ENCODE measurements at places on chromosomes 2 and 18.

GRCh38 chr18:46068763-46069162 is 3.3 kb downstream of the PSTPIP2 start:
- no peak for DNase-seq

GRCh38 chr2:222504719-222505118 is 80.4 kb downstream of the SGPP2 start:
- DNase-seq = no peak

DNA sequence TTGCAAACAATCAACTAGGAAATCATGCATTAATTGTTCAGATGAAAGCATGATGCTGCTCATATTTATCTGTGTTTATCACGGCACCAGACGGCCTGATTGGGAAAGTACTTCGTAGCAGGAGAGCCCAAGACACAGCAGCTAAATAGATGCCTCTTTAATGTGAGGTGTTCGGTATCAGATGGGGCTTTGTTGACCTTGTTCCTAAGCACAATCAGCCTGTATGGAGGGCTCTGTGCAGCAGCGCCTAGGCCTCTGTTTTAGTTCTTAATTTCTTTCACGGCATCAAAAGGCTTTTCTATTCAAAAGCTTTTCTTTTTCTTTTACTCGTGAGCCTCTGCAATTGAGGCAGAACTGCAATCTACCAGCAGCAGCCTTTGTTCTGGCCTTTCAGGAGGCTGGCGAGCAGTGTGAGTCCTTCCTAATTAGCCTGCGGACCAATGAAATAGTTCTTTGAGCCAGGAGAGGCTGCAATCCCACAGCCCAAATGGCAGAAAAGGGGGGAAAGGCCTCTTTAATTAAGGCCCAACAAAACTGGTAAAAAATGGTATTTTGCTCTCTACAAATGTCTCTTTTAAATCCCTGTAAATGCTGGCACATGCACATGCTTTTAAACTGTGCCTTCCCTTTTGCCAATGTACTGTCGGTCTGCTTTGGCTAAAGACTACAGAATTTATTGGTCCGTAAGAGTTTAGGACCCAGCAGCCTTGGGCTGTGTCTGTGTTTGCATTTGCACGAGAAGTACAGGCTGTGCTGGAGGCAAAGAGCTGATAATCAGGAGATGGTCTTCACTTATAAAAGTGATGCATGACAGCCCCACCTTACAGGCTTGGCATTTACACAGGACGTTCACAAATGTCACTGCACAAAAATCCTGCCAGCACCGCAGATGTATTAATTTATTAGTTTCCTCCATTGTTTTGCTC is 159.6 kb downstream of the RND3 start:
- DNase-seq = no peak

DNA sequence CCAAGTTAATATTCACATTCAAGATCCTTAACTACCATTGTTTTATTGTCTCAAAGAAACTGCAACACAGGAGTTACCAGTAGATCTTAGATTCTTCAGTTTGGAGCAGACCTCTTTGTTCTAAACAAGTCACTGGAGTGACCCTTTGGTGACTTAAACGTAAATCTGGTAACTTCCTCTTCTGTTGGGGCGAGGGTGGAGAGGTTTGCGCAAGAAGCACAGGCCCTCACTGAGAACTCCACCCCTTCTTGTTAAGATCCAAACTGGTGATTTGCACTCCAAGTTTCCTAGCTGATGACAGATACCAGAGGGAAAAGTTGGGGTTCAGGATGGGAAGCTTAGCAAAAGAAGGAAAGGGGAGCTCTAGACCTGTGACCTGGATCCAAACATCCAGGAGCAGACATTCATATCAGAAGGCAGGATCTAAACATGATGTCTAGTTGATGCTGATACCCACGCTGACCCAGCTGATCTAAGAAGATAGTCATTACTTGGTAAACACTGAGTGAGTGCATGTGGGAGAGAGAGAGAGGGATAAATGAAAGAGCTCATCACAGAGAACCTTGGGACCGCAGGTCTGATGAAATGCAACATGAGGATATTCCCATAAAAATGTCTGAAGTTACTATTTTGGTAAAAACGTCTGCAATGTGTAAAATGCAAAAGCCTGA is 256.0 kb downstream of the CDH20 start:
- no peak for DNase-seq

GRCh38 chr2:102764083-102764482 is 2.3 kb downstream of the TMEM182 start:
- DNase-seq = no peak

- DNase-seq = no peak
Observed at GRCh38 chr2:216408426-216409290, 3.6 kb upstream of the SMARCAL1 start.

- peak; percentile 40 for DNase-seq
Observed at GRCh38 chr18:3297025-3297984, 35.4 kb downstream of the MYL12B start.

DNA sequence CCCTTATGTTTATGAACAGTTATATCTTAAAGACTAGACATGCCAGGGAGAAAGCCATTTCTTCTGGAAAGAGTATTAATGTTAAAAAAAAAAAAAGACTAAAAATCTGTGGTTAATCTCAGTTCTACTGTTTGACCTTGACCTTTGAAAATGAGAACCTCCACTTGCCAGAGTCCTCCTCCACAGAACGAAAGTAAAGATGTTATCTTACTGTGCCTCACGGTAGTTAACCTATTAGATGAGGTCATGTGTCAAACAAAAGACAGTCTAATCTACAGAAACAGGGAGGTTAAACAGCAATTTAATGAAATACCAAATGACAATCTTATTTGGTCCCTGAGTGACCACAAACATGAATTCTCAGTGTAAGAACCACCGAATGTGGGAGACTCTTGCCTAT is 51.2 kb downstream of the SLC14A2 start:
- DNase-seq = no peak

DNA sequence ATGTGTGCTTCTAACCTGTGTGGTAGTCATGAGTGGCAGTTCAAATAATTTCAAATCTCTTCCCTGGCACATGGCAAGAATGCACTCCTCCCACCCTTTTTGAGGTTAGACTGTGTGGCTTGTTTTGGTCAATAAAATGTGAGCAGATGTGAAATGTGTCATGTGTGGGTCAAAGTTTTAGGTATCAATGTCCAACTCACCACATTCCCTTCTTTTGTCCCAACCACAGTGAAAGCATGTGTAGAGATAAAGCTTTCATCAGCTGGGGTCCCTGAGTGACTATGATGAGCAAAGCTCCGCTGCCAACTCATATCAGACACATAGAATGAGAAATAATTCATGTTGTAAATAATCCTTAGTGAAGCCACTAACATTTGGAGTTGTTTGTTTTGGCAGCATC is 118.2 kb downstream of the PAX3 start:
- no peak for DNase-seq

DNA sequence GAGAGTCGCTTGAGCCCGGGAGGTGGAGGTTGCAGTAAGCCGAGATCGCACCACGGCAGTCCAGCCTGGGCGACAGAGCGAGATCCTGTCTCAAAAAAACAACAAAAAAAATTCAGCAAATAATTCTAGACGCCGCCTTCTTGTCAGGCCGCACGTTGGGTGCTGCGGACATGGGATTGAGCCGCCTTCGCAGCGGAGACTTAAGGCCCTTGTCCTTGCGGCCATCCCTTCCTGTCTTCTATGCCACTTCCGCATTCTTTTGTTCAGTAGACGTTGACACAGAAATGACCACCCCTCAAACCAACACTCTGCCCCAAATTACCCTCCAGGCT is 15.8 kb downstream of the PTPN18 start:
- no peak for DNase-seq

DNA sequence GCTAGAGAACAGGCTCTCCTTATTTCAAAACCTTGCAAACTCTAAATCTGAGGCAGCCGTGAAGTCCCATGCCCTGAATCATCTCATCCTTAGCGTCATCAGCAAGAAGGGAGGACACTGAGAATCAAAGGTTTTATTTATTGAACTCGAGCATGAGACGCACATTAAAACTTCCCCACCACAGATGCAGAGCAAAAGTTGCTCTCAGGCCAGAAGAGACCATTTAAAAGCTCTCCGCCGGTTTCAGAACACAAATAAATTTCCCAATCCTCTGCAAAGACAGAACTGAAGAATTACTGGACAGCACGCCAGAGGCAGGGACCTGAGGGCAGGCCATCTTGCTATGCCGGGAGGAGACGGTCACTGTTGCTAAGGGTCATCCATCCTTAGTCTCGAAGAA is 1.3 kb downstream of the AMMECR1L start:
- no peak for DNase-seq

DNA sequence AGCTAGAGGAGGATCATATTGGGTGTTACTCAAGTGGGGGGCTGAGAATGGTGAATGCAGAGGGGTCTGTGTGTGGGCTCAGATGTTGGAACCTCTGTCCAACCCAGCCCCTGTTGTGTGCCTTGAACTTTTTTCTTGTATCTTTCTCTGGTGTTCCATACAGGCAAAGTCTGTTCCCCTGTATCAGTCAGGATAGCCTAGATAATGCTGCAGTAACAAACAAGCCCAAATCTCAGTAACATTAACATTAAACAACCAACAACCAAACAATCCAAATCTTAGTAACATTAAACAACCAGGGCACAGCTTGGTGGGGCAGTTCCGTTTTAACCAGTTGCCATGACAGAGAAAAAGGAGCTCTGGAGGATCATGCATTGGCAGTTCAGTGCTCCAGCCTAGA is 103.7 kb downstream of the CTIF start:
- DNase-seq = no peak

GRCh38 chr2:170922634-170923494 is 6.2 kb upstream of the GORASP2 start:
- no peak for DNase-seq

- no peak for DNase-seq
Observed at GRCh38 chr2:223674998-223675609, 72.9 kb upstream of the SCG2 start.

DNA sequence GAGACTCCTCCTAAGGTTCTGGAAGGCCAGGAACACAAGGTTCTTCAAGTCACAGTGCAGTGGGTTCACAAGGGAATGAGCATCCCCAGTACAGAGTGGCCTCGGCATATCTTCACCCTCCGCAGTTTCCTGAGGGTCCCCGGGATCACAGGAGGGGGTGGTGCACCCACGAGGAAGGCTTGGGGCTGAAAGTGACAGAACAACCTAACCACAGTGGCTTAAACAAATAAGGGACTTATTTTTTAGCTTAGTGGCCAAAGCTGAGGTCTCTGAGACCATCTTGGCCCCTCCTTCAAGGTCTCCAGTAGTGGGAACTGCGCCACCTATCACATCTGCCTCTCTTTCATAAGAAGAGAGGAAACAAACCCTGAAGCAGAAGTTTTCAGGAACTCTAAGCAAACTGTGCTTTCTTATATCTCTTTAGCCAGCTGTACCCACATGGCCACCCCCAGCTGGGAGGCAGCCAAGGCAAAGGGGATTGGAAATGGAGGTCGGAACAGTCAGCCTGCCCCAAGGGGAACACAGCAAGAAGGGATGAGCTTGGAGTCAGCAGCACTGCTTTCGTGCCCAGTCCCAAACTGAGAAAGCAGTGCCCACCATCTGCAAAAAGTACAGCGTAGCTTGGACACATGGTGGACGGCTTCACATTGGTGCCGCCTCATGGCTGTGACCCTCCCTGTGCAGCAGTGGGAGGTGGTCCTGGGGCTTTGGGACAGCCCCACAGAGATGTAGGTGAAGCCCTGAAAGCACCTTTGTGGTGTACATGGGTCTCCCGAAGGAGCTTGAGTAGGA is 260.0 kb upstream of the ID2 start:
- no peak for DNase-seq

DNA sequence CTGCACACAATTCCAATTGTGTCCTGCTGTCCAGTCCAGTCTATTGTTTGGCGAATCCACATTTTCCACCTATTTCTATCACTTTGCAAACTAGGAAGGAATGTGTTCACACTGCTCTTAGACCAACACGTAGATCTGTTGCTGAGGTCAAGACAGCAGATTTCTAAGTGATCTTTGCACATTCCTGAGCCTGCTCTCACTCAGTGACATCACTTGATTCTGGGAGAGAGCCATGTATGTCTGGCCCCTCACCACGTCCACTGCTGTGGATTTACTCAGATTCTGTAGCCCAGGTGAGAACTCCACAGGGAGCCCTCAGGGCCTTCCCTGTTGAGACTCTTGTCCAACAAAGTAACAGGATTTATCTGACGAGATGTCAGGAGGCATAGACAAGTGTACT is 317.2 kb downstream of the TSN start:
- DNase-seq = no peak

GRCh38 chr2:240192661-240193060 is 52.2 kb upstream of the OTOS start:
- DNase-seq = no peak

- no peak for DNase-seq
Observed at GRCh38 chr18:51568151-51568550, 370.7 kb upstream of the MEX3C start.

GRCh38 chr2:109655287-109655686 is 41.1 kb downstream of the SOWAHC start:
- no peak for DNase-seq

GRCh38 chr2:199704358-199705238 is 146.4 kb downstream of the FTCDNL1 start:
- no peak for DNase-seq

DNA sequence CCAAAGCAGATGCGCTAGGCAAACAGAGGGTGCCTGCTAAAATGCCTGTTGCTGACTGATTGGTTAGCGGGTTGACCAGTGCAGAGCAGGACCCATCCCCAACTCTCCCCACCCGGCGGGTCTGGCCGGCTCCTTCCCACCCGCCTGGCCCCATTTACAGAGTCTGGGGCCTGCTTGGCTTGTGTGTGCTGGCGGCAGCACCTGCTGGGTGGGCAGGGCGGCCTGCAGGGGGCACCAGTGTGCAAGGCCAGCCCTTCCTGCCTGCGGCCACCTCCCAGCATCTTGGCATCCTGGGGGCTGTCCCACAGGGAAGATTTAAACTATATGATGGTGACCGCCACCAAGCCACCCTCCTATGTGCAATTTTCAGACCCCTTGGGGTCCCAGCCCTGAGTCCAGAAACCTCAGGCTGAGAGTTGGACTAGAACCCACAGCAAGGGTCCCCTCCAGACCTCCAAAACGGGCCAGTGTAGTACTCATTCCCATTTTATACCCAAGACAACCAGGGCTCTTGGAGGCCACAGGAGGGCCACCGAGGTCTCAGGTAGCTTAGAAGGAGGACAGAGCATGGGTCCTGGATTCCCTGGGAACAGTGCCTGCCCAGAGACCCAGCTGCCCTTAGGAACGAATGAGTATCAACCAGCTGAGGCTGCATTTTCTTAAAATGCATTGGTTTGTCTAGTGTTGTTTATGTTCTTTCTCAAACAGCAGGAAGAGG is 173.6 kb downstream of the SMAD7 start:
- no peak for DNase-seq

Measured in SIG-M5 (cell line).